ENCODE measurements at places on chromosomes 3 and 15. TPM values are rescaled to one million over a fixed set of nuclear protein-coding genes. Genes with fewer than 3 reads are reported as not detected.
A peak's percentile ranks its signal among the peaks of the same experiment; 100 is the strongest.

DNA sequence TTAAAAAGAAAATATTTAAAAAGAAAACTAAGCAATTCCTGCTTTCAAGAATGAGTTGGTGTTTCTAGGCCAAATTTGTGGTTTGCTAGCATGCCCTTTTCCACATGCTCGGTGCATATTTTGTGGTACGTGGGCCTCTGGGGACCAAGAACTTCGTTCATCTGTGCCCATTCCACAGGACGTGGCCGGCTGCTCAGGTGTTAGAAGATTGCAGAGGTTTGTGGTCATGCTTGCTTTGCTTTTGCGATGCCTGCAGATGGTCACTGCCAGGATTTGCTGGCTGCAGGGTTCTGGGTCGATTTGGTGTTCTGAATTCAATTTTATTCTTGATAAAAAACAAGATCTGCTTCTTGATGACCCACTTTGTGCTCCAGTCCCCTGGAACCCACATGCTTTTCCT lies 7.5 kb downstream of the PSTPIP1 start:
- DNase-seq: no peak

DNA sequence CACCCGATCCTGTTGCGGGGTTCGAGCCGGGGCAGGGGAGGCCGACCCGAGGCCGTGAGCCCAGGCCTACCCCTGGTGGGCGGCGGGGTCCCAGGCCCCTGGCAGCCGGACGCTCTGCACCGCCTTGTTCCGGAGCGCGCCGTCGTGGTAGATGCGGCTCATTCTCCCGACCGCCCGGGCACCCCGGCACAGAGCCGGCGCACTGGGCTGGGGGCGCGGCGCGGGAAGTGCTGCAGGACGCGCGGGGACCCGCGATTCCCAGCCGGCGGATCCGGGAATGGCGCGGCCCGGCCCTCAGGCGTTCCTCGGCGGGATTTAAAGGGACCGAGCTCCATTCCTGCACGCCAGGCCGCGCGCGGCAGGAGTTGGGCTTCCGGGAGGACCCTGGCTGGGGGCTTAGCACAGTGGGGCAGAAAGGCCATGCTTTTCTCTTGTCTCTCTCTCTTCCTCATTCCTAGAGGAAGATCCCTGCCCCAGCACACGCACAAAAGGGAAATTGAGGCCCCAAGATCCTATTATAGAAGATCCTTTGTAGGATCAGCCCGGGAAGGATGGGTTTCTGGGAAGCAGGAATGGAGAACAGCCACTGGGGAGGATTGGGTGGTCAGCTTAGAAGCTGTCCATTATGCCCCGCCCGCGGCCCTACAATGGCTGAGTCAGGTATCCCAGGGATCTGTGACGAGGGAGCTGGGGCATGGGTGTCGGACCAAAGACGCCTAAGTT lies at the start of gene ARPIN:
TSS of gene ARPIN (minus strand) at position 279 of the 723 bp plus-strand sequence. CDS start at position 162, 117 bp downstream.
- DNase-seq: peak; percentile 84

JMJD7 gene
- 12.6 TPM for total RNA-seq

SPINT1 gene
- total RNA-seq: 2.0 TPM

- DNase-seq: no peak
These were observed 17.7 kb upstream of the AP4E1 start for GRCh38 chr15:50890751-50891150.

- DNase-seq: no peak
These were observed 417.2 kb downstream of the ERC2 start for GRCh38 chr3:56051052-56051451.

DNA sequence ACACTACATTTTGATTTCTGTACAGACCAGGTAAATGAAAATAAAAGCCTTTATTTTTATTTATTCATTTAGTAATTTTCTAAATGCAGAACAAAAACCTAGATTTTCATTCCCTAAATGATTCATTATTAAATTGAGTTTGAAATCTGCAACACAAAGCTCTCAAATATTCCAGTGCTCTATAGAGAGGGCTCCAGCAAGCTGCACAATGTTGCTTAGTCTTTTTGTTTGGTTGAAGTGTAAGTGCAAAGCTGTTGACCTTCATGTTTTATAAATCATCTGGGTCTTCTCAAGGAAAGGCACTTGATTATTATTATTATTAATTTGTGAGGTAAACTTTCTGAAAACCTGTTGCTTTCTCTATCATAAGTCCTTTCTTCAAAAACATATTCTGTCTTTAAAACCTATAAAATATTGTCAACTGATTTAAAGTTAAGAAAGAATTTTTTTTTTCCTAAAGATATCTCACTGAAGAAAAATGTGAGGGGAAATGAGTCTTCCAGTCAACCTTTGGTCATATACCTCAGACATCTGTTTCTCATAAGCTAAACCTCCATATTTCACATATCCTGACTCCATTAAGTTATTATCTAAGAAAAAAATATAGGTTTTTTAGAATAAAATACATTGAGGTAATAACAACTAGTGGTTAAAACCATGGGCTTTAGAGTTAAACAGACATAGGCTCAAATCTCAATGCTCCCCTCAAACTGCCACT lies 100.7 kb downstream of the ZIC4 start:
- DNase-seq: no peak

Data from Right ventricle myocardium inferior (tissue), 1 donor.